Stimulated activated CD4-positive, alpha-beta T cell treated with anti-CD3 and anti-CD28 coated beads, Interleukin-4, amount 100 ng/mL, for 24 hours (primary cell): ENCODE measurements at places on chromosomes 6 and 20.
A peak's percentile ranks its signal among the peaks of the same experiment; 100 is the strongest.

- DNase-seq: no peak
Observed at GRCh38 chr6:141151710-141152417, 980.9 kb upstream of the GJE1 start.

- no peak for DNase-seq
Observed at GRCh38 chr6:138598562-138599173, 99.4 kb upstream of the NHSL1 start.

GRCh38 chr6:158958504-158959386, 41.3 kb downstream of the RSPH3 start:
- no peak for DNase-seq

- no peak for DNase-seq
Observed at GRCh38 chr6:53432318-53433161, 83.8 kb upstream of the ELOVL5 start.

- DNase-seq: peak; percentile 20
Observed at GRCh38 chr20:17648791-17649730, 33.0 kb downstream of the RRBP1 start.

DNA sequence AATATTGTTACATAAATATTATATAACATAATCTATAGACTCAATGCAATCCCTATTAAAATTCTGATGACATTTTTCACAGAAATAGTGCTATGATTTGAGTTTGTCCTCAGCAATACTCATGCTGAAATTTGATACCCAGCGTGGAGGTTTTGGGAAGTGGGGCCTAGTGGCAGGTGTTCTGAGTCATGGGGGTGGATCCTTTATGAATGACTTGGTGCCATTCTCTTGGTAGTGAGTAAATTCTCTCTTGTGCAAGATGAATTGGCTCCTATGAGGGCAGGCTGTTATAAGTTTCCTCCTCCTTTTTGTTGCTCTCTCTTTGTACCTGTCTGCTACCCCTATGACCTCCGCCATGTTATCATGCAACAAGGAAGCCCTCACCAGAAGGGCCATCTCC, 65.8 kb downstream of the SHPRH start:
- no peak for DNase-seq

DNA sequence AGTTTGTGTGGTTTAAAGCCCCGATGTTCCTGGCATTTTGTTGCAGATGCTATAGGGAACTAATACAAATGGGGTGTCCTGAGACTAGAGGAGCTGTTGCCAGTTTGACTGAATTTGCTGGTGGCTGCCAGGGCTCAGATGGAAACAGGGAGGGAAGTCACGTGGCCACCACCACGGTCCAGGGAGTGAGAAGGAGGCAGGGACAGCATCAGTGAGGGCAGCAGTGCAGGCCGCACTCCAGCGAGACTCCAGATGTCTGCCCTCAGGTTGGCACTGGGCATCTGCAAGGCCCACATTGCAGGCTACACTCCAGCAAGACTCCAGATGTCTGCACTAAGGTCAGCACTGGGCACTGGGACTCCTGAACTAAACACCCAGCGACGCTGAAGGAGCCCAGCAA, 86.2 kb downstream of the RAMACL start:
- no peak for DNase-seq

- DNase-seq: no peak
Observed at GRCh38 chr6:317448-318144, 25.3 kb downstream of the DUSP22 start.

DNA sequence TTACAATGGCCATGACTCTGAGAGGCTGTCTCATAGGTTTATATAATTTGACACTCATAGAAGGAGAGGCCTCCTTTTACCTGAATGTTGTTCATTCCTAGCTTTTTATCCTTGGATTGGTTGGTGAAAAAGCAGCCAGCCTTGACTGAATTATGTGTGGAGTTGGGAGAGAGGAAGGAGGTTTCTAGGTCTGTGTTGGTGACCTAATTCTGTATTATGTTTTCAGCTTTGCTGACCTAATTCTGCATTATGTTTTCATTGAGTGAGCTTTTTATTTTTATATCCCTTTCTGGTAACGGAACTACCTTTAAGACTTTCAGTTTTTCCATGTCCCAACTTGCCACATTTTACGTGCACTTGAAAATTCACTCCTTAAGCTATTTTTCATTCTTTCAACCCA, 59.1 kb upstream of the RNF144B start:
- DNase-seq: no peak

DNA sequence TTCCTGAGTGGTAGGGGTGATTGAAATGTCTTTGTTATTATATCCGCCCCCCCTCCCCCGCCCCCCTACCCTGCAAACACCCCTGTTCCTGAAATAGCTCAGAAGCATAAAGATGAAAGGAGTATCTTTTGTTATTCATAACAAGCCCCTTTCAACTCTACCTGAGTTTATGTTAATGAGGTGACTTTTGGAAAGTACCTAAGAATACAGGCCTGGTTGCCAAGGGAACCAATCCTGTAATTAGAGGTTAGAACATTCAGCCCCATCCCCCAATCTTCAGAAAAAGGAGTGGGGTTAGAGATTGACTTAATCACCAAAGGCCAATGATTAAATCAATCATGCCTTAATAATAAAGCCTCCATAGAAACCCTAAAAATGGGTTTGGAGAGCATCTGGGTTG, 979.2 kb upstream of the GJE1 start:
- DNase-seq: peak; percentile 40

GRCh38 chr6:128024969-128025368, 124.1 kb upstream of the THEMIS start:
- no peak for DNase-seq

- no peak for DNase-seq
Observed at GRCh38 chr6:113627480-113627879, 229.7 kb upstream of the MARCKS start.
